ENCODE measurements at places on chromosomes 6 and 20.

GRCh38 chr6:90230548-90231215 lies 66.0 kb downstream of the BACH2 start:
- DNase-seq = no peak

DNA sequence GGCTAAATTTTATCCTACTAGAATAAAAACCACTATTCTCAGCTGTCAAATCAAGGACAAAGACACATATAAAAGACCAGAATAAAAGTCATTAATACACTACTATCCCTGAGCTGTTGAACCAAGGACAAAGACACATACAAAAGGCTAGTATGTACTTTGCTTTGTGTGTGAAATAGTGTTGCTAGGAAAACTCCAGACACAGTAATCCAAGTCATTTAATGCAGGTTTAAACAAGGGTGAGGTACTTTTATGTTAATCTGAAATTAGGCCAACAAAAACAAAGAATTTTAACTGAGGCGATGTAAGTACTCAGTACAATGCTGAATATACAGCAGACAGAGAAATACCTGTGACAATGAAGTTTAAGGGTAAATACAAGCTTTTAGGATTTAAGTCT lies 18.9 kb downstream of the GCLC start:
- no peak for DNase-seq

DNA sequence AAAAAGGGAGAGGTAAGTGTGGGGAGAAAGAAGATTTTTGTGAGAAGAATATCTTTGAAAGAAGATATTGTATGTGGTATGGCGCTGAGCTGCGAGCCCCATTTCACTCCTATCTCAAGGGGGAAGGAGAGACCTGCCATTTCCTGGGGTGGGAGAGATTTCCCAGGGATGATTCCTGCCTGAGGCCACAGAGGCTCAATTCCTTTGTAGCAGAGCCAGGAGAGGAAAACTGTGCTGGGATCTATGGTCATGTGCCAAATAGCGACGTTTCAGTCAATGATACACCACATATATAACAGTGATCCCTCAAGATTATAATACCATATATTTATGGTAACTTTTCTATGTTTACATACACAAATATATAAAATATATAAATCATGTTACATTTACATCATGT lies 28.9 kb downstream of the TCF21 start:
- DNase-seq = no peak

DNA sequence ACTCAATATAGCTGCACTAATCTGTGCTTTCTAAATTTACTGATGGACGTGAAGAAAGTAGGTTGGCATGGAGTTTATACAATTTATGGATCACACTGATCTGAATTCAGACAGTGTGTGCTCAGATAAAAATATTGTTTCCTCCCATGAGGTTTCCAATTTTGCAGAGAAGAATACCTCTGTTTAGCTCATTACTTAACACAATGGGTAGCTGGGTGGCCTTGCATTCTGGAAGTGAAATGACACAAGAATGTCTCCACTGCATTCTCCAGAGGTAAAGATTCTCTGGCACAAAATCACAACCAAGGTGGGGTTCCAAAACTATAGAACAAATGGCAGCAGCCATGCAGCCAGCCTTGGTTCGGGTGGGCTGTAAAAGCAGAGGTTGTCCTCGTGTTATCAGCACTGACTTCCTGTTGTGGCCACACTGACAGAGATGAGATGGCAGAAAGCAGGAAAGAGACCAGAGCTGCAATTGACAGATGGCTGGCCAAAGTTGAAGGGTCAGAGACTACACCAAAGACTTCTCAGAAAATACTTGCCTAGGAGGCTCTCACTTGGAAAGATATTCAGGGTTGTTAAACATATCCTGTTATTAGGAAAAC lies 50.2 kb downstream of the HDAC2 start:
- DNase-seq = no peak

DNA sequence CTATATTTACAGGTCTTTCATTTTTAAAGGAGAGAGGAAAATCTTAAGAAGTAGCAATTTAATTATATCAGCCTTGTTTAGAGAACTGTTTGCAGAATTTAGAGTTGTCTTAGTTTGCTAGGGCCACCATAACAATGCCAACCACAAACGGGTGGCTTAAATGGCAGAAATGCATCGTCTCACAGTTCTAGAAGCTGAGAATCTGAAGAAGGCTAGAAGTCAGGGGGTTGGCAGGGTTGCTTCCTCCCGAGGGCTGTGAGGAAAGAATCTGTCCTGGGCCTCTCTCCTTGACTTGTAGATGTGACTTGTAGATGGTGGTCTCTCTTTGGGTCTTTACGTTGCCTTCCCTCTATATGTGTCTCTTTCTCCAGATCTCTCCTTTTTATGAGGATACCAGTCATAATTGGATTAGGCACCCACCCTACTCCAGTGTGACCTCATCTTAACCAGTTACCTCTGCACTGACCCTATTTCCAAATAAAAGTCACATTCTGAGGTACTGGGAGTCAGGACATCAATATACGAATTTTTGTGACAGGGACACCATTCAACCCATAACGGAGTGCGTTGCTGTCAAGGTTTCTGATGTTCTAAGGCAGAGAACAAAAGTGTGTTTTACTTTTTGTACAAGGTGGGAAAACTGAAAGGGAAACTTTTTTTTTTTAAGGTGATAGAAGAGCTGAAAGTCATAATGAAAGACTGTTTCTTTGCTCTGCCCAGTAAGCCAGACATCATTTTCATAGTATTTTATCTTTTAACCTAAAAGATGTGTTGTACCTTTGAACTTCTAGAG lies 84.4 kb downstream of the SAMD3 start:
- DNase-seq = no peak

DNA sequence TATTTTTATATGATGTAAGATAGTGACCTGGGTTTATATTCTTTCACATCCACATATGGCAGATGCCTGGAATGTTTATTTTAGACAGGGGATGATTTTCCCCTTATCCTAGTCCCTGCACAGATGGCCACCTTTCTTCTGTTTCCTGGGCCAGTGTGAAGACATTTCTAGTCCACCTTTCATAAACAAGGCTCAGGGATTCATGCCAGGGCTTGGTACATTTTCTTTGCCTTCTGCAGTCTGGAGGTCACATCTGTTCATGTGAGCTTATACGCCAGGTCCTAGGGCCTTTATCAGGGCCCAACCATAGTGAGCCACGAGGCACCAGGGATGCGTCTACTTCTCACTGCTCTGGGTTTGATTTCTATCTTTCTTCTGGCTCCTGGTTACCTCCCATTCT lies 38.0 kb upstream of the ERVFRD-1 start:
- DNase-seq = no peak

GRCh38 chr20:33604991-33605370 lies 57.1 kb upstream of the C20orf144 start:
- no peak for DNase-seq

- no peak for DNase-seq
Measured at GRCh38 chr6:76942203-76942966, 520.9 kb downstream of the HTR1B start.

DNA sequence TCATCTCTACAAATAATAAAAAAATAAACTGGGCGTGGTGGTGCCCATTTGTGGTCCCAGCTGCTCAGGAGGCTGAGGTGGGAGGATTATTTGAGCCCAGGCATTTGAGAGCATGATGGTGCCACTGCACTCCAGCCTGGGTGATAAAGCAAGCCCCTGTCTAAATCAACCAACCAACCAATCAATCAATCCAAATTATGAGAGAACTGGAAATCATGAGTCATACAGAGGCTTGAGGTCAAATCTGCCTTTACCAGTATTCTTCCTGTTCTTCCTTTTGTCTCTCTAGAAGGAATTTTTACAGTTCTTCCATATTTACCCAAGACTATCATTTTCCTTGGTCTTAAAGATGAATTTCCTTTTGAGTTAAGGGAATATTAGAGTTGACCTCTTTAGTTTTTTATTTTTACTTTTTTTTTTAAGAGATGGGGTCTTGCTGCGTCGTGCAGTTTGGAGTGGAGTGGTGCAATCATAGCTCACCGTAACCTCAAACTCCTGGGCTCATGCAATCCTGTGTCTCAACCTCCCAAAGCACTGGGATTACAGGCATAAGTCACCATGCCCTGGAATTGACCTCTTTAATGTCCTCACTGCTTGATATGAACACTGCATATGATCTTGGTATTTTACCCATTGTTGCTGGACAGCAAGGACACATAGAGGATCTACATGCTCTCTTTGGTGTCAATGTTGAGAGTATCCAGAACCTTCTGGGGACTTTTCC lies 44.1 kb upstream of the TXNDC5 start:
- no peak for DNase-seq

DNA sequence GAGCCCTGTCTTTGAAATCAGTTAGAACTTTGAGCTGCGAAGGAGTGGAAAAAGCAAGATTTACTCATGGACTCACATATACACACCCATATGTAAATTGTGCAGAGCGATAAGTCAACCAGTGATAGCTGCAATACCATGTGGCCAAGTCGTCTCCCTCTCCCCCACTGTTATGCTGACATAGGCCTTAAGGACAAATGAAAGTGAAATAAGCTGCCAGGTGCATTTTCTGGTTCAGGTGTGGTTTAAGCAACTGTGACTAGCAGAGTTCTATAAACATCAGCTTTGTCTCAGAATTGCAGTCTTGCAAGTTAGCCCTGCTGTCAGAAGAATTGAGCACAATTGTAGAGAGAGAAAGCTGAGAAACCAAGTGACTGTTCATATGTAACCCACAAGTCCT lies 9.6 kb downstream of the FAM83B start:
- no peak for DNase-seq

DNA sequence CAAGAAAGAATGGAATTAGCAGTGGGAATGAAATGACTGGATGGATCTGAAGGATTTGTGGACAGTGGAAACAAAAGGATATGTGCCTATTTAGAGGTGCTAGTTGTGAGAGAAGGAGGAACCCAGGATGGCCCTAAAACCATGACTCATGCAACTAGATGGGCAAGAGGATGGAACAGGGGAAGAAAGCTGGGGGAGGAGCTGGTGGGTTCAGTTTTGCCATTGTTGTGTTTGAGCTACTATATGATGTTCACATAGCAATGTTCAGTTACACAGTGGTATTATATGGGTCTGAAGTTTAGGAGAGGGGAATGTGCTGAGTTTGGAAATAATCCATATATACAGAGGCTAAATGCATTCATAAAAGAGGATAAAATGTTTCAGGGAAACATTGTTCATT lies 125.7 kb upstream of the SSTR4 start:
- DNase-seq = no peak

DNA sequence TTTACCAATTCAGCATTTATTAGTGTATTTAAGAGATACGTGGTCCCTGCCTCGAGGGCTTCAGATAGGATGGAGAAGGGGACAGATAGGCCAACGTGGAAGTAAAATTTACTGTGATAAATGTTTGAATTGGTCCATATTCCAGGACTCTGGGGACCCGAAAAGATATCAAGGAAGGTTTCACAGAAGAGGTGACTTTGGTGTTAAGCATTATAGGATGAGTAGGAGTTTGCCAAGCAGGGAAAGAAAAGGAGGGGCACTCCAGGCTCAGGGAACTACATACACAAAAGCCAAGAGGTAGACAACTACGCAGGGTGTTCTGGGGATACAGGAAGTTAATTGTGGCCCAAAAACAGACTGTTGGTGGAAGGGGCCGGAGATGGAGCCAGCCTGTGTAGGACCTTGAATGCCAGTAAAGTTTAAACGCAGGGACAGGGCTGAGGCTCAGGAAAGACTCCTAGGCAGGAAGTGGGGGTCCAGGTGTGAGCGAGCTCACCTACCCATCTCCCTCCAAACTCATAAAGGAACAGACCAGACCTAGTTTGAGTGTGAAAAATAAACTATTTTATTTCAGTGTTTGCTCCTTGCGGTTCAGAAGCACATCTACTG lies 37.0 kb downstream of the TGM2 start:
- no peak for DNase-seq

DNA sequence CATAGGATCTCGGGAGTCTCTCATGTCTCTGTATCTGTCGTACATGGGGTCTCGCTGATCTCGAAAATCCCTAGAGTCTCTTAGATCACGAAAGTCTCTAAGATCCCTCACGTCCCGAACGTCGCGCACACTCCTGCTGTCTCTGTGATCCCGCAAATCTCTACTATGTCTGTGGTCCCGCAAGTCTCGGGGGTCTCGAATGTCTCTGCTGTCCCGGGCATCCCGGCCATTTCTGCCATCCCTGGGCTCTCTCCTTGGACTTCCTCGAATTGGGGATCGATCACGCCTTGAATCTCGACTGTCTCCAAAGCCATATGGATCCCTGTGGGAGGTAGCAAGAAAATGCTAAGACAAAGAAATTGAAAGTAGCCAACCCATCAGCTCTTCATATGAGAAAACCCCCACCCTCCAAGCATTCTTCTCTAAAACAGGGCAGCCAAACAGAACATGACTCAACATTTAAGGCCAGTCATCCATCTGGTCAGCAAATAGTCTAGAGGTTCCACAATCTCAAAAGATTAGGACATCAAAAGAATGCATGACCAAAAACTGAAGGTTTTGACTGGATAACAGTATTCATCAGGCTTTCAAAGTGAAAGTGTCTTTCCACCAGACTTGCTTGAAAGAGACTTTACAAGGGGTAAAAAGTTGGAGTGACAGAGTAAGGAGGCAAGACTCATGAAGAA lies 19.4 kb downstream of the NCOA5 start:
- no peak for DNase-seq

GRCh38 chr6:29941016-29941415 lies 1.3 kb upstream of the HLA-A start:
- DNase-seq = no peak

GRCh38 chr6:118252474-118252873 lies 295.6 kb upstream of the PLN start:
- no peak for DNase-seq

DNA sequence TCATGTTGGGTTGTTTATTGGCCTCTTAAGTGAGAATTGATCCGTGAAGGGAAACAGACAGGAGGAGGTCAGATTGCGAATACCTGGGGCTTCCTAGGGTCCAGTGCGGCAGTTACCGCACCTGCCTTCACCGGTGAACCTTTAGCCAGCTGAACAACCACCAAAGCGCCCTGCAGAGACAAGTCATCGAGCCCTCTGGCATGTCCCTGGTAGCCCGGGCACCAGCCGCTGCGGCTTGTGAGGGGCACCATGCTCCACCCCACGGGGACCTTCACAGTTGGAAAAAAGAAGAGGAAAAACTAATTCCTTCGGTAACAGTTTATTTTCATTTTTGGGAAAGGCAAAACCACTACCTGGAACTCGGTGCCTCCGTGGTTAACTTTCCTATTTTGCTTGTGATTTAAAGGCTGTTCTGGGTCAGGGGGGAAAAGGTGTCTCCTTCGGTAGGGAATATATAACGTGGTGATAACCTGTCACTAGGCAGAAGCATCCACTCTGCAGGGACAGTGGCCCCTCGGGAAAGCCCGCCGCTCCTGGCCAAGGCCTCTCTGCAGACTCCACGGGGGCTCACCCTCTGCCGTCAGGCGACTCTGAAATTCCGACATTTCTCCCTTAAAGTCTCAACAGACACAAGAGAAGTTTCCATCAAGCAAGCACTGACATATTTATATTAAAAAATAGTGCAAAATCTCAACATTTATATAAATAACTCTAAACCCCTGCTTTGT lies 30.7 kb upstream of the ZBP1 start:
- no peak for DNase-seq

All from NCI-H2081 treated with DMSO at 0.1 percent for 48 hours (cell line).